ENCODE measurements at places on chromosomes 1 and 21.

DNA sequence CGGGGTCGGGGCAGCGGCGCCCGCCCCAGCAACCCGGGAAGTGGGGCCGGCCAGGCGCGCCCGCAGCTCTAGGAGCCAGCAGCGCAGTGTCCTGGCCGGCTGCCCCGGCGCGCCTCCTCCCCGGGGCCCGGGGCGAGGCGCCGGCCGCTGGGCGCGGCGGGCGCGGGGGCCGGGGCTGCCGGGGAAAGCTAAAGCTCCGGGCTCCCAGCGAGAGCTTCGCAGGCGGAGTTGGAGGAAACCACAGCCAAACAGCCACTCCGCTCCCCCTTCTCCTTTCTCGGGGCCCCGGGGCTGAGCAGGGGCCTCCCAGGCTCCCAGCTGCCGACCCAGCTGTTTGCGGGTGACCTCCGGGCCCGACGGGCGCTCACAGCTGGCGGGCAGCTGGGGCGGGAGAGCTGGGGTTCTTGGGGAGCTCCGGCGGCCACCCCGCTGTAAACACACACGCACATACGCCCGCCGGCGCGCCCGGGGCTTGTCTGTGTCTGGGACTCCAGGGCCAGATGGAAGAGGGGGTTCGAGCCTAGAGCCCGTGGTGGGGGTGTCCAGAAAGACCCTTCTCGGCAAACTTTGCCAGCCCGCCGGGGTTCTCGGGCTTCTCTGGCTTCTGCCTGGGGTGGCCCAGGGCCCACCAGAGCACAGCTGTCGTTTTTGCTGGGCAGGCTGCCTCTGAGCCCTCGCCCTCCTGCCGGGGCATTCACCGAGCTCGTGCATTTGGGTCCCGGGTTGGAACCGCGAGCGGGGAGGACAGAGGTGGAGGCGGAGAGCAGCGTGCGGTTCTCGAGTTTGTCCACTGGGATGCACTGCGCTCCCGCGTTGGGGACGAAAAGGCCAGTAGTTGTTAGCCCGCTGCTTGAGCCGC lies 1.5 kb downstream of the AJAP1 start:
- DNase-seq: peak; percentile 93

DNA sequence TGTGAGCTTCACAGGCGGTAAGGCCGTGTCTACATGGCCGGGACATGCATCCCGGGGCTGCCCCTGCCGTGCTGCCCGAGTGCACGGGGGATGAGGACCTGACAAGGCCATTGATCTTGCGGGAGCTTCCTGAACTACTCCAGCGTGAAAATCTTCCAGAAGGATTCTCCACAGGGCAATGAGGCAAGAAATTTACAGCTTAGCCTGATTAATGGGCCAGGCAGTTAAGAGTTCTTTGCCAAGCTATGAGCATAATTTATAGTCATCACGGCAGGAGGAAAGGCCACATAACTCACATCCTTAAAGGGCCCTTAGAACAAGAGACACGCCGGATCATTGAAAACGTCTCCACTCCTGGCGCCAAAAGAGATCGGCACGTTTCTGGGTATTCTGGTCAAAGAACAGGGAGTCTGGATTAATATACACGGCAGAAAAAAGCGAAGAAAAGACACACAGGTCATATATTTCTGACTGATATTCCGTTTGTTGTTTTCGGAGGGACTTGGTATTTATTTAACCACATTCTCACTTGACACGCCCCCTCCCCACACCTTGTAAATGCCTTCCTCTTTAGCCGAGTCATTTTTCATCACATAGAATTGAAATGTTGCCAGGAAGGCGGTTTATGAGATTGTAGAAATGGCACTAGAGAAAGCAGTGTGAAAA lies 180.5 kb downstream of the DYRK1A start:
- DNase-seq: peak; percentile 47

DNA sequence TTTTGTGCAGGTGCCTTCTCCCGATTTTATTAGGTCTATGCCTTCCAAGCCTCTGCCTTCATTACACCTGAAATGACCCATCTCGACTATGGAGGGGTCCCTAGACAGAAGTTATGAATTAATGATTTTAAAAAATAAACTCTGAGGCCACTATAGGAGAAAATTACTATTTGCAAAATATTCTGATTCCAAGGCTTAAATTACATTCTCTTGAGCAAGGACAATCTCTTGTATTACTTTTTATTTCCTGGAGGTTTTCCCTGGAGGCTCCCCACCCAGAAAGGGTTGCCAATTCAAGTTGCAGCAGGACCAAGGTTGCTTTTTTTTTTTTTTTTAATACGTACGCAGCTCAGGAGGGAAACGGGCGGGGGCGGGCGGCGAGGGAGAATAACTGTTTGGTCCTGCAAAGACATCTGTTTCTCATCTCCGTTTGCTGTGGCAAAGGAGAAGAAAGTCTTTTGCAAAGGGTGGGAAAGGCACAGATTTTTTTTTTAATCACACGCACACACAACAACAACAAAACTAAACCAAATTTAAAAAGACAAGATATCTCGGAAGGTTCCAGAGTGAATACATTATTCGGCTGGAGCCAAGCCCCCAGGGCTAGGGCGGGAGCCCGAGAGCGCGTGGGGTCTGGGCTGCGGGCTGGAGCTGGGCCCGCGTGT lies 618 bp upstream of the SERTAD4 start:
- peak; percentile 60 for DNase-seq

GRCh38 chr1:72606216-72606810 lies 324.0 kb upstream of the NEGR1 start:
- DNase-seq: no peak

DNA sequence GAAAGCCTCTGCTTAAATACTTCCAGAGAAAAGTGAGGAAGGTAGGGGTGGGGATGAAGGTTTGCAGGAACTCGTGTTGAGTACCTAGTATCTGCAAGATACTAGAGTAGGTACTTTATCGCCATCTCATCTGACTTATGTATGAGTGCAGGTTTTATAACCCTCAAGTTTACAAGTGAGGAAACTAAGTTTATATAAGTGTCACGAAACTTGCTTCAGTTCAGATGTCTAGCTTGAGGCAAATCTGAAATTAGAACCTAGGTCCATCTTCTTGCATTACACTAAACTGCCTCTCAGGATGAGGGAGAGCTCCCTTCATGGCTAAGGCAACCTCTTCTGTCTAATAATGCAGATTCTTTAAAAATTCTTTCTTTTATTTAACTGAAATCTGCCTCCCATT lies 43.5 kb downstream of the NFIA start:
- DNase-seq: no peak

GRCh38 chr1:222521299-222522104 lies 26.4 kb downstream of the HHIPL2 start:
- DNase-seq: no peak

GRCh38 chr1:26618561-26618960 lies 77.3 kb upstream of the ARID1A start:
- no peak for DNase-seq

DNA sequence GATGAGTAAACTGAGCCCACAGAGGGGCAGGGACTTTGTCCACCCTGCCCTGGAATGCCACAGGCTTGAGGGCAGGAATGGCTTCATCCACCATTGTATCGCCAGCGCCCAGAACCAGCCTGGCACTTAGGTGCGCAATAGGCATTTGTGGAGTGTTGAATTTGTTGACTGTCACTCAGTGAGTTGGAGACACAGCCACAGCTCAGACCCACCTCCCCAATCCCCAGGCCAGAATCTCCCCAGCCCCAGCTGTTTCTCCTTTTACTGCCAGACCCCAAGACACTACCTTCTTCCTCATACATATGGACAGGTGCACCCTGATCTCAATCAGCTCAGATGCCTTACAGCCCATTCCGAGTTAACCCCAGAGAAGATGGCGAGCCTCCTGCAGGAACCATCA lies 674.5 kb downstream of the MATN1 start:
- DNase-seq: peak; percentile 27

GRCh38 chr1:89953131-89953626 lies 41.7 kb upstream of the ZNF326 start:
- DNase-seq: peak; percentile 96

DNA sequence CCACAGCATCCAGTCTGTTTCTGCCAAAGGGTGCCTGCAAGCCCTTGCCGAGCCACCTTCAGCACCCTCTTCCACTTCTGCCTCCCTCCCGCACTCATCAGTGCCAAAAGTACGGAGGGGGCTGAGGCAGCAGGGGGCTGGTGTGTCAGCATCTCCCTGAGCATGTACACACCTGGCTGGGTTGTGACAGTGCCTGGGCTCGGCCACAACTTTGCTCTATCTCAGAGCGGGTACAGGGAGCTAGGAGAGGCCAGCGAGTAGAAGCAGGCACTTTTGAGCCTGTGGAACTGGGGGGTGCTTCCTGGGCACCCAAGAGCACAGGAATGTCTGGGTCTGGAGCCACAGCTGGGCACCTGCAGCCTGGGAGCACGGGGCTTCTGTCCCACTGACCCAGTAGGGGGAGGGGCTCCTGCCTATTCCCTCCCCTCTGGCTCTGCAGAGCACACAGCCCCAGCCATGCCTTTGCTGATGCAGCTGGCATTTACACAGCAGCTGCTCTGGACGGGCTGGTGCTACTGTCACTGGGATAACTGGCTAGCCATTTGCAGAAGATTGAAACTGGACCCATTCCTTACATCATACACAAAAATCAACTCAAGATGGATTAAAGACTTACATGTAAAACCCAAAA lies 319.8 kb upstream of the RRP15 start:
- DNase-seq: no peak
